ENCODE measurements at places on chromosomes 2 and 18.

DNA sequence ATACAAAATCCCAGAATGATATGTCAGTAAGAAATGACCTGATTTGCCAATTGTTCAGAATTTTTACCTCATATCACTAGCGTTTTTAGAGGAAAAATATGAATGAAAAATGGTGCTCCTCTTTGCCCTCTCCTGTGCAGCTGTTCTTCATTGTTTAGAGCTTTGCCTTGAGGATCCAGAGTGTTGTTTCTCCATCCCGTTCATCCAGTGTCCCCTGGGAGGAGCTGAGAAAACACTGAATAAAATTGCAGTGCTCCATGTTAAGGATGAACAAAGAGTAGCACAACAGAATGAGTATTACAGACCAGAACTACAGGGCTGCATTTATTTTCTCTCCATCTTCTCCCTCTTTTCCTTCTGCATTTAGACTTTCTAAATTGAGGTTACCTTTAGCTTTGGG lies 133.1 kb downstream of the ADCYAP1 start:
- no peak for DNase-seq

DNA sequence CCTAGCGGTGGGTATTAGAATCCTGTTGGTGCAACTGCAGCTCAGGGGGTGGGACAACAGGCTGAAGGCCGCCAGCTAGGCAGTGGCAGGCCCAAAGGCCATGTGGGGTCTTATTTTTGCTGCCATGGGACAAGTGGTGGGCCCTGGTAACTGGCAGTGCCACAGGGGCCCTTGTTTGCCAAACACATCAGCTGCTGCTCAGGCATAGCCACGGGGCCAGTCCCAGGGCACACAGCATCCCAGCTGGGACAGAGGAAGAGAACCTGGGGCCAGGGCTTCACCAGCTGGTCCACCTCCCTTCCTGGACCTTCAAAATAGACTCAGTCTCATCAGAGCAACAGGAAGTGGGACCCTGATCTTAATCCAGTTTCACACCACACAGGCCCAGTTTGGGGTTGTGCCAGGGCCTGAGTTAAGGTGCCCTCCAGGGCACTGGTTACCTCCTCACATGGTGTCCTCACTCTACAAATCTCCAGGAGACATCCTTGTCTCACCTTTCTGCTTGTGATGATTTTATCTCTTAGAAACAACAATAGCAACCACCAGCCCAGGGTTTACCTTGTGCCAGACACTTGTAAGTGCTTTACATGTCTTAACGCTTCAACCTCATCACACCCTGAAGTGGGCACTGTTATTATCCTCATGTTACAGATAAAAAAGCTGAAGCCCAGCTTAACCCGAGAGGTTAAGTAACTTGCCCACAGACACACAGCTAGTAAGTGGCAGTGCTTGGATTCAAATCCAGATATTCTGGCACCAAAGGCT lies 98.5 kb downstream of the GYPC start:
- no peak for DNase-seq

GRCh38 chr2:107712857-107713256 lies 113.8 kb upstream of the RGPD4 start:
- DNase-seq: no peak

- no peak for DNase-seq
Measured at GRCh38 chr2:163698857-163699256, 37.0 kb downstream of the FIGN start.

Data from adrenal gland (tissue), 19 donors.